ENCODE measurements at places on chromosomes 13 and 19. TPM values are rescaled to one million over a fixed set of nuclear protein-coding genes. Genes with fewer than 3 reads are reported as not detected.

Gene SOX1
- total RNA-seq, result not detected

Gene ADAMTS10
- total RNA-seq, result 4.5 TPM

Gene METTL21C
- total RNA-seq, result not detected

Gene S1PR5
- 0.11 TPM for total RNA-seq

Gene ARHGEF1
- 276 TPM for total RNA-seq

Gene CA11
- 18.0 TPM for total RNA-seq

- H3K27ac ChIP-seq, result no peak overlapping the region
- H3K4me3 ChIP-seq, result no peak overlapping the region
- H3K36me3 ChIP-seq, result no peaks in the 10 kb centered on the region
- no peak for DNase-seq
Measured at GRCh38 chr13:43911278-43911677, 31.6 kb downstream of the LACC1 start.

GRCh38 chr13:39815345-39816111, 160.1 kb downstream of the COG6 start:
- H3K4me3 ChIP-seq, result no peak overlapping the region
- H3K27ac ChIP-seq, result no peak overlapping the region
- no peaks in the 10 kb centered on the region for H3K36me3 ChIP-seq
- H3K27me3 ChIP-seq, result no peaks in the 10 kb centered on the region

DNA sequence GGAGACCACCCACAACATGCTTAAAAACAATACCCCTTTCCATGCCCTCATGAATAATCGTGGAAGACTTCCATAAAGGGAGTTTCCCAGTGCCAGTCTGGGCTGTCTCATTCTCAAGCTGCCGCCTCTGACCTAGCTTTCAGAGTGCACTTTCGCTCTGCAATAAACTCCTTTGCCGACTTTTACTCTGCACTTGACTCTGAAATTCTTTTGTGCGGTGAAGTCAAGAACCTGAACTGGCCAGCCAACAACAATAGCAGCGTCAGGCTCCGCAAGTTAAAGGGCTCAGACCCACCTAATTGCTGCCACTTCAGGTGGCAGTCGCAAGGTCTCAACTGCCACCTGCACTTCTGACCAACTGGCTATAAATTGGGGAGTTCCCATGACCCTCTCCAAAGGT, 10.3 kb upstream of the LEUTX start:
- no peak overlapping the region for H3K27ac ChIP-seq
- no peak for DNase-seq
- H3K4me3 ChIP-seq, result no peak overlapping the region
- no peaks in the 10 kb centered on the region for H3K36me3 ChIP-seq
- H3K27me3 ChIP-seq, result peaks cover 17% of the 10 kb centered on the region

- no peak overlapping the region for H3K27ac ChIP-seq
- H3K36me3 ChIP-seq, result no peaks in the 10 kb centered on the region
- no peak for DNase-seq
- H3K4me3 ChIP-seq, result no peak overlapping the region
Measured at GRCh38 chr13:49859560-49859959, 67.1 kb upstream of the KPNA3 start.

GRCh38 chr19:34217952-34218817, 36.2 kb upstream of the GARRE1 start:
- H3K4me1 ChIP-seq, result peaks cover 46% of the 10 kb centered on the region
- peak overlapping the region; percentile 15 for H3K4me3 ChIP-seq
- H3K36me3 ChIP-seq, result peaks cover 54% of the 10 kb centered on the region
- peak overlapping the region; percentile 87 for H3K27ac ChIP-seq
- peak; percentile 84 for DNase-seq

DNA sequence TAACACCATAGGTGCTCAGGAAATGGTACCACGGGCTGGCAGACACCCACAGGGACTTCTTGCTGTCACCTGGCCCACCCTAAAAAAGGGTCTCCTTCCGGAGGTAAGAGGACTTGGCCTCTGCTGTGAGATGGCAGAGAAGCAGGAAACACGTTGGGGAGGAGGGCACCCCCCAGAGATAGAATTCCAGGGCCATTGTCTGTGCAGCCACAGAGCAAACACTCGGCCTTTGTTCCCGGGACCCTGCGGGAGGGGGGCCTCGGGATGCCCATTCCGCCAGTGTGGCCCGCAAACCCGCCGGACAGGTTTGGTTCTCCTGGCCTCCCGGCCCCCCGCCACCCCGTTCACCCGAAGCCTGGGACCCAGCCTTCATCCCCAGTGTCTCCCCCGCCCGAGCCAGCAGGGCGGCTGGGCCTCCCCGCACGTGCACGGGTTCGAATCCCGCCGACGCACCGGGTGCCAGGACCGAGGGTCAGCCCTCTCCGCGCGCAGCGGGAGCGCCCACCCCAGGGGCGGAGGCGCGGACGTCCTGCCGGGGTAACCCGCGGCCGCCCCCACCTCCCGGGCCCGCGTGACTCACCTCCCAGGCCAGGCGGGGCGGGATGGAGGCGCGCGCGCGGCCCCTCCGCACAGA, 714 bp downstream of the PLPP2 start:
- DNase-seq, result peak; percentile 52
- H3K27me3 ChIP-seq, result peaks cover 41% of the 10 kb centered on the region
- H3K4me3 ChIP-seq, result no peak overlapping the region
- no peaks in the 10 kb centered on the region for H3K36me3 ChIP-seq
- H3K4me1 ChIP-seq, result peaks cover 9% of the 10 kb centered on the region

DNA sequence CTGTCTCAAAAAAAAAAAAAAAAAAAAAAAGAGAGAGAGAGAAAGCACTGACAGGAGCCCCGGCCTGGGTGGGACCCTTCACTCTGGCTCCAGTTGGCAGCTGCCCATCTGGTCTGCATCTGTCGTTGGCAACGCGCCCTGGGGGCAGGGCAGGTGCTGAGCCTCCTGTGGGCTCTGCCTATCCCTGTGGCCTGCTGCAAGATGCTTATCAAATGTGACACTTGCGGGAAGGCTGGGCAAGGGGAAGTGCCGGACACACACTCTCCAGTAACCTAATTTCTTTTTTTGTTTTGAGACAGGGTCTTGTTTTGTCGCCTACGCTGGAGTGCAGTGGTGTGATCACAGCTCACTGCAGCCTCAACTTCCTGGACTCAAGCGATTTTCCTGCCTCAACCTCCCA, 10.7 kb upstream of the KPTN start:
- H3K27ac ChIP-seq, result no peak overlapping the region
- H3K4me1 ChIP-seq, result no peaks in the 10 kb centered on the region
- H3K36me3 ChIP-seq, result peaks cover 11% of the 10 kb centered on the region
- H3K27me3 ChIP-seq, result no peaks in the 10 kb centered on the region
- DNase-seq, result no peak
- no peak overlapping the region for H3K4me3 ChIP-seq

- no peaks in the 10 kb centered on the region for H3K36me3 ChIP-seq
- H3K27ac ChIP-seq, result no peak overlapping the region
- DNase-seq, result no peak
- H3K27me3 ChIP-seq, result no peaks in the 10 kb centered on the region
- H3K4me3 ChIP-seq, result no peak overlapping the region
Measured at GRCh38 chr13:105773241-105773640, 762.2 kb downstream of the EFNB2 start.

GRCh38 chr13:111177081-111177711, 62.1 kb downstream of the ARHGEF7 start:
- no peak overlapping the region for H3K4me3 ChIP-seq
- DNase-seq, result peak; percentile 72
- H3K36me3 ChIP-seq, result peaks cover 64% of the 10 kb centered on the region
- H3K27ac ChIP-seq, result peak overlapping the region; percentile 96
- no peaks in the 10 kb centered on the region for H3K27me3 ChIP-seq
- H3K4me1 ChIP-seq, result peaks cover 70% of the 10 kb centered on the region

DNA sequence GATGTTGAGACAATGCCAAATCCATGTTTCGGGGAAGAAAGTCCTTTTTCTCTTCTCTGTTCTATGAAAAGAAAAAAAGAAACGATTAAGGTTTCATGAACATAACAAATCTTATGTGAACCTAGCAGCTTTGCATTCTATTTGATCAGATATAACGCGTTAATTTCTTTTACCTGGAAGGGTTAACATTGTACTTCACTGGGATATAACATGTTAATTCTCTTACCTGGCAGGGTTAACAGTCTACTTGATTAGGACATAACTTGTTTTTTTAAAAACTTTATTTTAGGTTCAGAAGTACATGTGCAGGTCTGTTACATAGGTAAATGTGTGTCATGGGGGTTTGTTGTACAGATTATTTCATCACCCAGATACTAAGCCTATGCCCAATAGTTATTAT, 68.8 kb downstream of the CPAMD8 start:
- no peak overlapping the region for H3K27ac ChIP-seq
- no peak for DNase-seq
- H3K4me1 ChIP-seq, result no peaks in the 10 kb centered on the region
- peaks cover 27% of the 10 kb centered on the region for H3K27me3 ChIP-seq
- no peaks in the 10 kb centered on the region for H3K36me3 ChIP-seq

DNA sequence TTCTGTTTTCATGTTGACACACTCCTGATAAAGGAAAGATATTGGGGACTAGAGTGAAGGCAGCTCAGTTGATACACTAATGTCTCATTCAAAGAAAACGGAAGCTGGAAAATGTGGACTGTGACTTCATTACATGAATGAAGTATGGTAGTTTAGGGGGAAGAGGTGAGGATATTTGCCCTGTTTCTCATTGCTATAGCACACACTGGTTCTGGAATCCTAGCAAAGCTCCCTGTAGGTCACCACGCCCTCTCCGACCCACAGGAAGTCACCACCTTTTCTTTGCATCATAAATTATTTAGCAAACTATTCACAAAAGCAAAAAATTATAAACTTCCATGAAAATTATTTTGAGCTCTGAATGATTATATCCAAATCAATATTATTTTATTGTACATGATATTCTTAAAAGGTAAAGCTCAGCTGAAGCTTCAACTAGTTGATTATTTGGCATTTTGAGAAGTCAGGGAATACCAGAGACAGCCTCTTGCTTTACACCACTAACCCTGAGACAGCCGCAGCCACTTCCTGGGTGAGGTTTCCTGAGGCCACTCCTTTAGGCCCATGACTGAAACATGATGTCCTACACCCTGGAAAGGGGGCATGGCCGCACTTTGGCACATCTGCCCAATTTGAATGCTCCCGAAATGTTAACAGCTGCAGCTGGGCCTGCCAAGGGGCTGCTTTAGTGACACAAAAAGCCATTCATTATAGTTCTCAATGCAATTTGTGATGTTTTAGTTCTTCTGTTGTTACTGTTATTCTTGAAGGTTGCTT, 50.0 kb upstream of the WDFY2 start:
- H3K27ac ChIP-seq, result peak overlapping the region; percentile 28
- no peaks in the 10 kb centered on the region for H3K36me3 ChIP-seq
- peaks cover 32% of the 10 kb centered on the region for H3K4me1 ChIP-seq

DNA sequence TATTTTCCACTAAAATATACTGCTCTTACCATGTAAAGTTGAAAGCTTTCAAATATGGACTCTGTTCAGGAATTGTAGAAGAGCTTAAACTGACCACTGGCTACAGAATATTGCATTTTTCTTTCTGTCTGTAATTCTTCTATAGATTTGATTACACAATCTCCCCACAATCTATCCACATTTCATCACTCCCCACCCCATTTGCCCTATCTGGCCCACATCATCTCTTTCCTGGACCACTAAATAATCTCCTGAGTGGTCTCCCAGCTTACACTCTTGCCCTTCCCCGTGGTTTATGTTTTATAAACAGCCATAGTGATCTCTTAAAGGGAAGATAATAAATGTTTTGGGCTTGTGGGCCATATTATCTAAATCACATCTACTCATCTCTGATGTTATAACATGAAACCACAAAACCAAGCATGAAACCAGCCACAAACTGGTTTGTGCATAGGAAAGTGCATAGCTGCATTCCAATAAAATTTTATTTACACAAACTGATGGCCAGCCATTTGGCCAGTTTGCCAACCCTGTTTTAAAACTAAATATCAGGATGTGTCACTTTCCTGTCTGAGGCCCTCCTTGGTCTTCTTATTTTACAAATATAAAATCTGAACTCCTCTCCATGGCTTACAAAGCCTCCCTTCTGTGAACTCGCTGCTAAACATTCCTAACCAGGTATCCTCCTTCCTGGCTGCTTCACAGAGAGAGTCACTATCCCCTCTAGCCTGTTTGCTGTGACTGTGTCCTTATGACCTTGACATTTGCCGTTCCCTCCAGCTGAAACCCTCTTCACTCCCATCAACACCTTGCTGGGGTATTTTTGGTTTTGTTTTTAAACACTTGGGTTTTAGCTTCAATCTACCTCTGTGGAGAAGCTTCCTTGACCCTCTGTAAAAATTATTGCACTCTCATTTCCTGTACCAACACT, 500.9 kb downstream of the GPC6 start:
- H3K4me1 ChIP-seq, result no peaks in the 10 kb centered on the region
- no peaks in the 10 kb centered on the region for H3K36me3 ChIP-seq
- no peak for DNase-seq
- H3K4me3 ChIP-seq, result no peak overlapping the region
- H3K27ac ChIP-seq, result no peak overlapping the region

Data from activated CD4-positive, alpha-beta T cell treated with anti-CD3 and anti-CD28 coated beads for 36 hours (primary cell).